ENCODE measurements at places on chromosomes 3 and 15. TPM values are rescaled to one million over a fixed set of nuclear protein-coding genes. Genes with fewer than 3 reads are reported as not detected.

The FAM107A gene
- 1.5 TPM for polyA plus RNA-seq

The FOXB1 gene
- not detected for polyA plus RNA-seq

The CCDC80 gene
- 62.6 TPM for polyA plus RNA-seq

The NDUFB5 gene
- polyA plus RNA-seq: 208 TPM

The HTR3D gene
- polyA plus RNA-seq: not detected

The OTOL1 gene
- not detected for polyA plus RNA-seq

The HYKK gene
- polyA plus RNA-seq: 2.1 TPM

- DNase-seq: no peak
These were observed 43.6 kb upstream of the PLXNA1 start for GRCh38 chr3:126939338-126939718.

DNA sequence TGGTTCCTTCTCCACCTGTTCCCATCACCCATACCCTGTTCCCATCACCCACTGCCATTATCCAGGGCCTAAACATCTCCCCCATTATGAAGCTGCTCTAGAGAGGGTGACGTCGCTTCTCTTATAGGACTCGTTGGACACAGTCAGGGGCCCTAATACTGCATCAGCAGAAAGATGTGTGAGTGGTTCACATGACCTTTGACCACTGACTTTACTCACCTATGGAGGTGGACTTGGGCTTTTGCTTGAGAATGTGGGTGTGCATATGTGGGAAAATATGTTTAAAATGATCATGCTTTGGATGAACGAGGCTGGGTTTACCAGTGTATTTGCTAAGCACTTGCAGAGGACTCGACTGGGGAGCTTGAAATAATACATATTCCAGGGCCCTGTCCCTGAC lies 26.8 kb downstream of the RBP2 start:
- DNase-seq: no peak

GRCh38 chr3:167930453-167930852 lies 165.3 kb downstream of the GOLIM4 start:
- DNase-seq: no peak

DNA sequence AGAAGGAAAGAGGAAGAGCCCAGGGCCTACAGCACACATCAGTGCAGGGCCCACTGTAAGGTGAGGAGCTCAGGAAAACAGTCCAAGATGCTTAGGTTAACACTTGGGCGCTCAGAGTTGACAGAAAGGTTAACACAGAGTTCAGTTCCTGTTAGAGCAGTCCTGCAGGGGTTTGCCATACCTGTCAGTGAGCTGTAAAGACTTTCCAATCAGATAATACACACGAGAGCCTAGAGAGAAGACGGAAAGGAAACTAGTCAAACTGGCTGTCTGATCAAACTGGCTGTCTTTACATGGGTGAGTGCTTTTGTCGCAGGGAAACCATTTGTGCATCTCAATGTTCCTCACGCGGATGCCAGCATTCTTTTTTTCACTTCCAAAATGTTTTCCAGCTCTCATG lies 61.4 kb upstream of the ARHGEF26 start:
- DNase-seq: no peak

DNA sequence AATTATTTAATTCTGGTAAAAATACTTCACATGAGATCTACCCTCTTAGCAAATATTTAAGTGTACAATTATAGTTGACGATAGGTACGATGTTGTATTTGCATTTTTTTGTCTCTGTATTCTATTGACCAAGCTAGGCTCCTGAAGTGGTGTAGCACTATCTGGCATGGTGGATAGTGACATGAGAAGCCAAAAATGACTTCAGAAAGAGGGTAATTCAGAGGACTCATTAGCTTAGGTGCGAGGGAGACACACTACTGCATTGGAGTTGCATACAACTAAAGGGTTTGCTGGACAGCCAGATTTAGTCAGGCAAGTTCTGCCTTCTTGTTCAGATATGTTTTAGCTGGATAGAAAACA lies 50.6 kb downstream of the KBTBD8 start:
- no peak for DNase-seq

GRCh38 chr3:15266510-15267376 lies 60.7 kb downstream of the CAPN7 start:
- DNase-seq: no peak

- no peak for DNase-seq
These were observed 41.9 kb upstream of the SLC41A3 start for GRCh38 chr3:126125781-126126251.

DNA sequence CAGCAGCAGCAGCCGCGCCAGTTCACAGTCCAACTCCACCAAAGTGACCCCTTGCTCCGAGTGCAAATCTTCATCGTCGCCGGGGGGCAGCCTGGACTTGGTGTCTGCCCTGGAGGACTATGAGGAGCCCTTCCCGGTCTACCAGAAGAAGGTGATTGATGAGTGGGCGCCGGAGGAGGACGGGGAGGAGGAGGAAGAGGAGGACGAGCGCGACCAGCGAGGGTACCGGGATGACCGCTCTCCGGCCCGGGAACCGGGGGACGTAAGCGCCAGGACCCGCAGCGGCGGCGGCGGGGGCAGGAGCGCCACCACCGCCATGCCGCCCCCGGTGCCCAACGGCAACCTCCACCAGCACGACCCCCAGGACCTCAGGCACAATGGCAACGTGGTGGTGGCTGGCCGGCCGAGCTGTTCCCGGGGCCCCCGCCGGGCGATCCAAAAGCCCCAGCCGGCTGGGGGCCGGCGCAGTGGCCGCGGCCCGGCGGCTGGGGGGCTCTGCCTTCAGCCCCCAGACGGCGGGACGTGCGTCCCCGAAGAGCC lies 224.1 kb upstream of the IL12A start:
- no peak for DNase-seq

- DNase-seq: no peak
These were observed 3.2 kb downstream of the SERP1 start for GRCh38 chr3:150543128-150543527.

GRCh38 chr3:106299300-106300098 lies 430.7 kb upstream of the CBLB start:
- no peak for DNase-seq

GRCh38 chr3:194672876-194673275 lies 885 bp upstream of the LSG1 start:
- DNase-seq: no peak

DNA sequence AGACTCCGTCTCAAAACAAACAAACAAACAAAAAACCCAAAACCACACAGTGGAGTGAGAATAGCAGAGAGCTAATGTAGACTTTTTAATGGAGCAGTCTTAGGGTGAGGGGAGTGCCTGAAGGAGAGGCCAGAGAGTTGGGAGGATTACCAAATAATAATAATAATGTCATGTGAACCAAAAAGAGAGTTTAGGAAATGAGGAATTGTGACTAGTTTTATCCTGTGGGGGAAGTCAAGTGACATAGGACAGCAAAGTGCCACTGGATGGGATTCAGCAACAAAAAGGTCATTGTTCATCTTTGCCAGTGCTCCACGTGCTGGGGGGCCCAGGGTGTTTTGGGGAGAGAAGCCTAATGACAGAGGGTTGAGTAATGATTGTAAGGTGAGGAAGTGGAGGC lies 12.9 kb downstream of the GPR87 start:
- no peak for DNase-seq

DNA sequence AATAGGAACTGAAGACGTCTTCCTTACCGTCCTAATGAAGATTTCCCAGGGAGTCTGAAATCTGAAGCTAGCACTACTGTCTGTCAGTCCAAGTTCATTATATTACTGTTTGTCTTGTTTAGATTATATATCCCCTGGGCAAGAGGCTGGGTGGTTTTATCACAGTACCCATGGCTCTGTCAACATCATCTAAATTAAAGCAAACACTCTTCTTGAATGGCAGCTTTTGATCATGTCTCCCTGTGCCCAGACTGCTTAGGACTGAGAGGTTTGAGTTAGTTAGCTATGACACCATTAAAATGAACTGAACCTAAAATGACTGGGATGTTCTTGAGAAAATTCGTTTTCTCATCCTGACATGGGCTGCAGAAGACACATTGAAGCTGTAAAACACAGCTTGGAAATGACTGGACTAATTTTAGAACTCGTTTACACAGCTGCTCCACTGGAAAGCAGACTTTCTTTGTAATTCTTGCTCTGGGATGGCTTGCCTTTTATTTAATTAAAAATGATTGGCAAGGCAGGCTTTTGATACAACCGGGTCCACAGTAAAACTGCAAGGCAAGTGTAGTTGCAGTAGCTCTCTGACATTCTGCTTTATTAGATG lies 243.5 kb downstream of the MFSD1 start:
- no peak for DNase-seq

- no peak for DNase-seq
These were observed 13.0 kb upstream of the PHLDB2 start for GRCh38 chr3:111846039-111846438.

DNA sequence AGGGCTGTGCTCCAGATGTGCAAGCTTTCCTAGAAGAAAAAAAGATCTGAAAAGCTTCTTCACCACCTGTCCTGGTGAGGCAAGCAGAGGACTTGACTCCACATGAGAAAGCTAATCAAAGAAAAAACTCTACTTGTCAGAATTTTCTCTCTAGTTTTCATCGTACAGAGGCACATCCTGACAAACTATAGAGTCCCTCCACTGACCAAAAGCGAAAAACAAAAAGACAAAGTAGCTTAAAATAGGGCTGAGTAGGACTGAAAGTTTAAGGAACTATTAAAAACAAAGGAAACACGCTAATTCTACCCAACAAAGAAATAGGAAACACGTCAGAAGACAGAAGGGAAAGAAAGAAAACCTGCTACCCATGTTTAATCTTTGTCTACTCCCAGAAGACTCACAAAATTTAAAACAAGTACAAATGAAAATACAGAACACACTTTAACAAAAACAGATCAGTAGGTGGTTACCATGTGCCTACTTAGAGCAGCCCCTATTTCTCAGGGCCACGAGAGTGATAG lies 26.5 kb downstream of the NANOGP8 start:
- no peak for DNase-seq

GRCh38 chr3:140995881-140996280 lies 54.2 kb downstream of the SLC25A36 start:
- no peak for DNase-seq

DNA sequence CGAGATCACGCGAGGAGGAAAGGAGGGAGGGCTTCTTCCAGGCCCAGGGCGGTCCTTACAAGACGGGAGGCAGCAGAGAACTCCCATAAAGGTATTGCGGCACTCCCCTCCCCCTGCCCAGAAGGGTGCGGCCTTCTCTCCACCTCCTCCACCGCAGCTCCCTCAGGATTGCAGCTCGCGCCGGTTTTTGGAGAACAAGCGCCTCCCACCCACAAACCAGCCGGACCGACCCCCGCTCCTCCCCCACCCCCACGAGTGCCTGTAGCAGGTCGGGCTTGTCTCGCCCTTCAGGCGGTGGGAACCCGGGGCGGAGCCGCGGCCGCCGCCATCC lies 1.1 kb upstream of the SETD5 start:
- DNase-seq: peak; percentile 91

- DNase-seq: no peak
These were observed 9.0 kb downstream of the MTFMT start for GRCh38 chr15:65020419-65020818.

GRCh38 chr3:177676947-177677587 lies 479.8 kb upstream of the TBL1XR1 start:
- no peak for DNase-seq

DNA sequence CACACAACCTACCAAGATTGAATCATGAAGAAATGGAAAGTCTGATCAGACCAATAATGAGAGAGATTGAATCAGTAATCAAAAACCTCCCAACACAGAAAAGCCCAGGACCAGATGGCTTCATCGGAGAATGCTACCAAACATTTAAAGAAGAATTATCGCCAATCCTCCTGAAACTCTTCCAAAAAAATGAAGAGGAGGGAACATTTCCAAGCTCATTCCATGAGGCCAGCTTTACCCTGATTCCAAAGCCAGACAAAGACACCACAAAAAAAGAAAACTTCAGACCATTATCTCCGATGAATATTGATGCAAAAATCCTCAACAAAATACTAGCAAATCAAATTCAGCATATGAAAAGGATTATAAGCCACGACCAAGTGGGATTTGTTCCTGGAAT lies 94.1 kb downstream of the SENP2 start:
- no peak for DNase-seq

- DNase-seq: no peak
These were observed 392.7 kb downstream of the EFHB start for GRCh38 chr3:19541284-19541683.

DNA sequence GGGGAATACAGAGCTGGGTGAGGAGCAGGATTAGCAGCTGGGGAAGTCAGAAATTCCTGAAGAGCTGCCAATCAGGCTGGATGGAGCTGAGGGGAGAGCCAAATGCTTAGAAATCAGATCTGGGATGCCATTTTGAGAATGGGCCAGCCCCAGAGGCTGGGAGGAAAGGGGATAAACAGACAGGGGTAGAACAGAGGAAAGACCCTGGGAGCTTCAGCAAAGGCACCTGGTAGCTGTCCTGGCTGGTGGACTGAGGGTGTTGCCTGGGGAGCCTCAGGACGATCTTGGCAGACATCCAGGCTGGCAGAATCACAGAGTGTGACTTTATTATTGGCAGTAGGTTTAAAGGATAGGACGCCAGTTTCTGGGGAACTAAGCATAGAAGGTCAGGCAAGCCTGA lies 97.8 kb downstream of the SQOR start:
- peak; percentile 43 for DNase-seq

Measured in muscle of arm (tissue), 14 donors.